ENCODE measurements at places on chromosomes 13 and 19.

DNA sequence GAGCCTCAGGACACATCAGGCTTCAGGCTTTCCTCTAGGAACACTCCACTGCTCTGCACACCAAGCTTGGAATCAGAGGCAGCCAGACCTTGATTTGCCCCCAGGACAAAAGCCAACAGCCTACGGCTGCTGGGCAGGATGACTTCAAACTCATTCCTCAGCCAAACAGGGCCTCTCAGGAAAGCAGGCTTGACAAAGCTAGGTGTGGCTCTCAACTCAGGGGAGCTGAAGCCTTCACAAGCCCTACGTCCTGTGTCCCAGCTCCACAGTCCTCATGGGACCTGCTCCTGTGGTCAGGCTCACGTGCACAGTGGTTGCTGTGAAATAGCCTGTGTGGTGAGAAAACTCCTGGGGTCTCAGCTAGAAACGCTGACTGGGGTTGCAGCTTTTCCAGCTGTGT, 398.9 kb upstream of the ZNF507 start:
- ATAC-seq: no peak

DNA sequence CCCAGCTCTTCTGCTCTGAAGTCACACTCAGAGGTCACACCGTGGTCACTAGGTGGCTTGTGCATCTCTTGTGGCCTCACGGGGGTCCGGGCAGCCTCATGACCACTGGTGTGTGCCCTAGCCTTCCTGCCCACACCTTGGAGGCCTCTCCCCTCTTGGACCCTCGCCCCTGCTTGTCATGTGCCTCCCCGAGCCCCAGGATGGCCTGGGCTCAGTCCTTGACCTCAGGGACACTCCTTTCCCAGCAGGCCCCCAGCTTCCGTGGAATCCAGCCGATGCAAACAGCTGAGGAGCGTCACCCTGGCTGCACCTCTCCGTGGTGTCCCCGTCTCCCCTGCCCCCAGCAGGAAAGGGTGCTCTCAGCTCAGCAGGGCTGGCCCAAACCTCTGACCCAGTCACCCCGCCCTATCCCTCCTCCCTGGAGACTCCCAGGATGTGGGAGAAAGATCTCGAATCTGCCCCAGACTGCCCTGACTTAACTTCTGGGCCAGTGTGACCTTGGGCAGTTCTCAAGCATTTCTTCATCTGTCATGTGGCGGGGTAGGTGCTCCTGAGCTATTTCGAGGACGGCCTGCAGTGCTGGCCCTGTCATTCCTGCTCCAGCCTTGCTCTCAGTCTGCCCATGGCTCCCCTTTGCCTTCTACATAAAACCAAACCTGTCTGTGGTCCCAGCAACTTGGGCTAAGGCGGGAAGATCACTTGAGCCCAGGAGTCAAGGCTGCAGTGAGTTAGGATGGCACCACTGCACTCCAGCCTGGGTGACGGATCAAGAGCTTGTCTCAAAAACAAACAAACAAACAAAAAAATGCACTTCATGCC, 4.6 kb upstream of the SLC25A42 start:
- no peak for ATAC-seq

- no peak for ATAC-seq
Measured at GRCh38 chr19:40616178-40616577, 15.0 kb downstream of the LTBP4 start.

DNA sequence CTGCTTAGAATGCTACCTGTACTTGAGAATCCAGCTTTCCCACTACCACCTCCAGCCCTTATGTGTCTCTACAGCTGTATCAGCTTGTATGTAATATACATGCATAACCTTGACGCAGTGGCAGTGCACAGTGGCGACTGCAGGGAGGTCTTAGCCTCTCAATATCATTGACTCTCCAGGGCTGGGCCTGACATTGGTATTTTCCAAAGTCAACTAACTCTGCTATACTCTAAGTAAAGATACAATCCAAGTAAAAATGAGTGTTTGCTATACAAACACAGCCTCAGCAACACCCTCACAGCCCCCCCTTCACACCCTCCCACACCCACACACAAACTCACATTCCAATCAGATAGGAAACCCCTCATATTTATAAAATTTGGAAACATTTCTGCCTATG, 6.7 kb upstream of the UBL3 start:
- no peak for ATAC-seq

DNA sequence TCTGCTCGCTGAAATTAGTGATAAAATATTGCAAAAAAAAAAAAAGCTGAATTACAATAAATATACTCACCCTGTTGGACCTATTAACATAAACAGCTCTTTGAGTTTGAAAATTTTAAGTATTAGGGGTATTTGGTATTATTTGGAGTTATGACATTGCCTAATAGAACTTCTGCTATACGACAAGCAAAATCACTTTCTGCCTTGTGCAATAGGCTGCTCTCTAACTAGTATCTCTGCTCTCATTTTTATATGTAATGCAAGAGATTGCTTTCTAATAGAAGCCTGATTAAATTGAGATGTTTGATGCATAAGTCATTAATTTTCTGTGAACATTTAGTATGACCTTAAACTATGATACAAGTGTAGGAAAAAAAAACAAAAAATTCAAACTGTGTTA, 5.3 kb downstream of the RGS9BP start:
- ATAC-seq: no peak

- ATAC-seq: no peak
Measured at GRCh38 chr19:18089726-18090125, 3.0 kb upstream of the IL12RB1 start.

- ATAC-seq: no peak
Measured at GRCh38 chr19:3966051-3967017, 4.6 kb downstream of the DAPK3 start.

DNA sequence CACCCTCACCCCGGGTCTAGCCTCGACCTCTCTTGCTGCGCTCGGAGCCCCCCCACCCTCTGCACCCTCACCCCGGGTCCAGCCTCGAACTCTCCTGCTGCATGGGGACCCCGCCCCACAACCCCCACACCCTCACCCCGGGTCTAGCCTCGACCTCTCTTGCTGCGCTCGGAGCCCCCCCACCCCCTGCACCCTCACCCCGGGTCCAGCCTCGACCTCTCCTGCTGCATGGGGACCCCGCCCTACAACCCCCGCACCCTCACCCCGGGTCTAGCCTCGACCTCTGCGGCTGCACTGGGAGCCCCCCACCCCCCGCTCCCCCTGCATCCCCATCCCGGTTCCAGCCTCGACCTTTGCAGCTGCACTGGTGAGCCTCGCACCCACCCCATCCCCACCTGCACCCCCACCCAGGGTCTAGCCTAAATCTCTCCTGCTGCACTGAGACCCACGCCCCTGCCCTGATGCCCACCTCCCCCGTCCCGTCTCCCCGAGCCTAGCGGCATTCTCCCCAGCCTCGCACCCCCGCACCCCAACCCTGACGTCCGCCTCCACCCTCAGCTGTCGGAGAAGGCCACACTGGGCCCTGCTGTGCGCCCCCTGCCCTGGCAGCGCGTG, 1.8 kb downstream of the CFD start:
- ATAC-seq: no peak

- ATAC-seq: peak; percentile 38
Measured at GRCh38 chr13:21034603-21035191, 26.7 kb downstream of the LATS2 start.

DNA sequence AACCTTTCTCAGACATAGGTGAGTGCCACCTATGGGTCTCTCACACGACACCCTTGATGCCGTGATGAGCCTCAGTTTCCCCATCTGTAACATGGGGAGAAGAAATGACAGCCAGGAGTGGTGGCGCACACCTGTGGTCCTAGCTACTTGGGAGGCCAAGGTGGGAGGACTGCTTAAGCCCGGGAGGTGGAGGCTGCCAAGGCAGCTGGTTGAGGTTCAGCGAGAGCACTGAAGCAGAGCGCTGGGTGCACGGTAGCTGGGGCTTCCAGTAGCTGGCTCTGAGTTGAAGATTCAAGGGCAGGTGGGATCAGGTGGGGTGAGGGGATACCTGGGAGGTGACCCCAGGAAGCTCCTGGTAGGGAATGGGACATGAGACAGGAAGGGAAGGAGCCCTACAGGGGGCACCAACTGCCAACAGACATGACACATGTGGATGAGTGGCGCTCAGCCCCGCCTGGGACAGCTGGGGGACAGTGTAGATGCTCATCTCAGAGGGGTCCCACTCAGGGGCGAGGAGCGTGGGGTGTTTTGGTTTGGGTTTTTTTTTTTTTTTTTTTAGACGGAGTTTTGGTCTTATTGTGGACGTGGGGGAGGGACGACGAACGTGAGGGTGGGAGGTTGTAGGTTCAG, 6.5 kb upstream of the SSBP4 start:
- ATAC-seq: no peak

Data from gastroesophageal sphincter (tissue), 4 donors.